GM10248 (cell line): ENCODE measurements at places on chromosomes 13 and 19.

DNA sequence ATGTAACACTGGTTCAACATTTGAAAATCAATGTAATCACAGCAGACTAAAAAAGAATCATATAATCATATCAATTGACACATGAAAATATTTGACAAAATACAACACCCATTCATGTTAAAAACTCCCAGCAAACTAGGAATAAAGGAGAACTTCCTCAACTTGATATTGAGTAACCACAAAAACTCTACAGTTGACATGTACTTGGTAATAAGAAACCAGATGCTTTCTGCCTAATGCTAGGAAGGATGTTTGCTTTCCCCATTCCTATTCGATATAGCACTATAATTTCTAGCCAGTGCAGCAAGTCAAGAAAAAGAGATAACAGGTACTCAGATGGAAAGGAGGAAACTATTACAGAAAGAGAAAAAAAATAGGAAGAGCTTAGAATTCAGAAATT is 26.9 kb downstream of the UFM1 start:
- no peak for DNase-seq

- DNase-seq, result peak; percentile 88
Observed at GRCh38 chr19:19540715-19541515, 2.9 kb downstream of the CILP2 start.

DNA sequence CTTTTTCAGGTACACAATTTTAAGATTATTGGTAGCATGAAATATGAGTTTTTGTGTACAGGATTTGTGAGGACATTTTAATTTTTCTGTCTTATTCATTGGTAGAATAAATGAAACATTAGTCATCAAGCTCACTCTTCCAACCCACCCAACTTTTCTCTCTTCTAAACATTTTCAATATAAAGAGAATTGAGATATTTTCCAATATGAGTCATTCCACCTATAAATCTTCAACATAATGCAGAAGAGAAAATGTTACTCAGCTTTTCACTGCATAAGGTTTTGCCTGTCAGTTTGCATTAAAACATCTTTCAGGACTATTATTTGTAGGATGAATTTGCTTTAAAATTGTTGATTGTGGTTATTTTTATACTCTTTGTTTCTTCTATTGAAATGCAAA is 330.7 kb downstream of the PCDH20 start:
- DNase-seq, result no peak

DNA sequence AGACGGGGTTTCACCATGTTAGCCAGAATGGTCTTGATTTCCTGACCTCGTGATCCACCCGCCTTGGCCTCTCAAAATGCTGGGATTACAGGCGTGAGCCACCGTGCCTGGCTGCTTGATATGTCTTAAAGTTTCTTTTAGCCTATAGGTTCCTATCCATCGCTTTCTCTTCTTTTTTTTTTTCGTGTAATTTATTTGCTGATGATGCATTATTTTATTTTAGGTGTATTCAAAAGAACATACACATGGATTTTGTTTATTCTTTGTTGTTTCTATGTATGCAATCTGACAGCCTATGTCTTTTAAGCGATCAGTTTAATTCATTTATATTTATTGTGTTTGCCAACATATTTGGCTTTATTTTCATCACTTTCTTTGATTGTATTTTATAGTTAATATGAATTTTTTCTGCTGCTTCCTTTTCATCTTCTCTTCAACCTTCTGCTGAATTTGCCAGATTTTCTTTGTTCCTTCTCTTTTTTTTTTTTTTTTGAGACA is 26.0 kb upstream of the TNFAIP8L1 start:
- no peak for DNase-seq

DNA sequence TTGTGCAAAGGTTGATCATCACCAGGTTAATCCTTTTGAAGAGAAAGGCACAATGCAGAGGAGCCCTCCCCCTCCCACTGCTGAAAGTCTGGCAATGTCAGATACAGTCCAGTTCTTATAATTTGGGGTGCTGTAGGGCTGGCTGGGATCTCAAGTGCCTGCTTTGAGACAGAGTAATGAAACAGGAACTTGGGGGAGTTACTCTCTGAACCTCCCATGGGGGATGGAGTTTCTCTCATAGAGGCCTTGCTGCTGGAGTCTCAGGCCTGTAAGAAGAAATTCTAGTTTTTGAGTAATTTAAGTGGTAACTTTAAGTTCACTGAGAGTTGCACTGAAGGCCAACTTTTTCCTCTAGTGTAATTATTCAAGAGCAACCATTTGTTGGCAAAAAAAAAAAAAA is 410.5 kb downstream of the KCNRG start:
- no peak for DNase-seq

DNA sequence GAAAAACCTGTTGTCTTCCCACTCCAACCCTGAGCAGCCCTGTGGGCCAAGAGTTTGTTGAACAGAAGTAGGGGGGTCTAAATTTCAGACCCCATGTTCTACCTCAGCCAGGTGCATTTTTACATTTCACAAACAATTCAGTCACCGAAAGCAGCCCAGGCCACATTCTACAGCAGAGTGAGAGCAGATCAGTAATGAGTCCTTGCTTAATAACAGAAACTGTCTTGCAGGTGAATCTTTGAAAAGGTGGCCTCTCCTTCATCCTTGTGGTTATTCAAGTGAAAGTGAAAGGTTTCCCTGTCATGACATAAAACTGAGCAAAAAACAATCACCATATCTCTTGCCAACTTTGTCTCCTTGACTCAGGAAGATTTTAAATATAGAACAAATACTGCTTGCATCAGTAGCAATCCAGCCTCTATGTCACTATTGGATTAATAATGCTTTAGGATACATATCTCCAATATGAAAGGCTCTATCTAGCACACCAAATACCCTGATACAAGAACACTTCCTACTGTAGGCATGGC is 670.2 kb downstream of the DIAPH3 start:
- DNase-seq, result no peak

DNA sequence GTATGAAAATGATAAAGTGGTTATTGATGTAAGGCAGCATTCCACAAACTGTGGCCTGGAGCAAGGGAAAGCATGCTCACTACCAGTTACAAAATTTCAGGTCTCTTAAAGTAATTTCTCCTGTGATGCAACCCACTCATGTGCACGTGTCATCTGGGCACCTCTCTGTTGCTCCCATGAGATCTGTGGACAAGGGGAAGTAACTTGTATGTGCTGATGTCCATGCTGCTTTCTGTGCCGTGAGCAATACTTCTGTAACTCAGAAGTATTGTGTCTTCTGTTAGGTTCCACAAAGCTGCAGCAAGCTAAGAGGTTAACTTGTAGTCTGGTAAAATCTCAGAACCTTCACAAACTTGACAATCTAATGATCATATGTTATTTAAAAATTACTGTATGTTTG is 930.0 kb upstream of the SLITRK6 start:
- no peak for DNase-seq

DNA sequence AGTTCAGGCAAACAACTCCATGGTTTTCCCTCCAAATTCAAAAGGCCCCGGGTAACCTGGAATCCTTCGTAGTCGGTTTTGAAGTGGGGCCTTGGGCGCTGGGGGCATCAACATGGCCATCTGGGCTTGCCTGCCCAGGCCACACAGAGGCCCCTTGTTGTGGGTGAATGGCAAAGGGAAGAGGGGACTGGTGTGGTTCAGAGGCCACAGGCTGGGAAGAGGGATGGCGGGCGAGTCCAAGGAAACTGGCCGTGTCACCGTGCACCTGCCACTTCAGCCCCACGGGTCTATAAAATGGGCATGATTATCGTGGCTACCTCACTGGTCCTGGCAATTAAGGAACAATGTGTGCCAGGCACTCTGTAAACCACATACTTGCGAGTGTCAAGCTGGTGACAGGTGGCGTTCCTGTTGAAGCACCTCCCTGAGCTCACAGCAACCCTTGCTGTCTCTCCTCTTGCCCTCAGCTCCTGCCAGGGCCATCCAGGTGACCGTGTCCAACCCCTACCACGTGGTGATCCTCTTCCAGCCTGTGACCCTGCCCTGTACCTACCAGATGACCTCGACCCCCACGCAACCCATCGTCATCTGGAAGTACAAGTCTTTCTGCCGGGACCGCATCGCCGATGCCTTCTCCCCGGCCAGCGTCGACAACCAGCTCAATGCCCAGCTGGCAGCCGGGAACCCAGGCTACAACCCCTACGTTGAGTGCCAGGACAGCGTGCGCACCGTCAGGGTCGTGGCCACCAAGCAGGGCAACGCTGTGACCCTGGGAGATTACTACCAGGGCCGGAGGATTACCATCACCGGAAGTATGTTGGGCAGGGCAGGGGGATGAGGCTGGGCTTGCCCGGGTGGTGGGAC is 1.3 kb downstream of the LSR start:
- DNase-seq, result peak; percentile 8

DNA sequence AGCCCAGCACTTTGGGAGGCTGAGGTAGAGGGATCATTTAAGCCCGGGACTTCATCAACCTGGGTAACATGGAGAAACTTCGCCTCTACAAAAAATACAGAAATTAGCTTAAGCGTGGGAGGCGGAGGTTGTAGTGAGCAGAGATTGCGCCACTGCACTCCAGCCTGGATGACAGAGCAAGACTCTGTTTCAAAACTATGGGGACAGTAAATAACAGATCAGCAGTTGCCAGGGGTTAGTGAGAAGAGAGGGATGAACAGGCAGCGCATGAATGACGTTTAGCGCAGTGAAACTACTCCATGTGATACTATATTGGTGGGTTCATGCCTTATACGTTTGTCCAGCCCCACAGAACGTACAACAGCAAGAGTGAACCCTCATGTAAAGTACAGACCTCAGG is 7.1 kb upstream of the ICAM3 start:
- DNase-seq, result no peak

DNA sequence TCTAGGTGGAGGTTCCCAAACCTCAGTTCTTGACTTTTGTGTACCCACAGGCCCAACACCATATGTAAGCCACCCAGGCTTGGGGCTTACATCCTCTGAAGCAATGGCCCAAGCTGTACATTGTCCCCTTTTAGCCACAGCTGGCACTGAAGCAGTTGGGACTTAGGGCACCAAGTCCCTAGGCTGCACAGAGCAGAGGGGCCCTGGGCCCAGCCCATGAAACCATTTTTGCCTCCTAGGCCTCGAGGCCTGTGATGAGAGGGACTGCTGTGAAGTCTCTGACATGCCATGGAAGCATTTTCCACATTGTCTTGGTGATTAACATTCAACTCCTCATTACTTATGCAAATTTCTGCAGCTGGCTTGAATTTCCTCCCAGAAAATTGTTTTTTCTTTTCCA is 30.2 kb downstream of the ING1 start:
- DNase-seq, result no peak

DNA sequence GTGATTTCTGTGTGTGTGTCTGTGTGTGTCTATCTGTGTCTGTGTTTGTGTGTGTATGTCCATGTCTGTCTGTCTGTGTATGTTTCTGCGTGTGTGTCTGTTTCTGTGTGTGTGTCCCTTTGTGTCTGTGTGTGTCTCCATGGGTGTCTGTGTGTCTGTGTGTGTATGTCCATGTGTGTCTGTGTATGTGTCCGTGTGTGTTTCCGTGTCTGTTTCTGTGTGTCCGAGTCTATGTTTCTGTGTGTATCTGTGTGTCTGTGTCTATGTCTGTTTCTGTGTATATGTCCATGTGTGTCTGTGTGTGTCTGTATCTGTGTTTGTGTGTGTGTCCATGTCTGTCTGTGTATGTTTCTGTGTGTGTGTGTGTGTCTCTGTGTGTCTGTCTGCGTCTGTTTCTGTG is 276.3 kb upstream of the SOX1 start:
- no peak for DNase-seq

DNA sequence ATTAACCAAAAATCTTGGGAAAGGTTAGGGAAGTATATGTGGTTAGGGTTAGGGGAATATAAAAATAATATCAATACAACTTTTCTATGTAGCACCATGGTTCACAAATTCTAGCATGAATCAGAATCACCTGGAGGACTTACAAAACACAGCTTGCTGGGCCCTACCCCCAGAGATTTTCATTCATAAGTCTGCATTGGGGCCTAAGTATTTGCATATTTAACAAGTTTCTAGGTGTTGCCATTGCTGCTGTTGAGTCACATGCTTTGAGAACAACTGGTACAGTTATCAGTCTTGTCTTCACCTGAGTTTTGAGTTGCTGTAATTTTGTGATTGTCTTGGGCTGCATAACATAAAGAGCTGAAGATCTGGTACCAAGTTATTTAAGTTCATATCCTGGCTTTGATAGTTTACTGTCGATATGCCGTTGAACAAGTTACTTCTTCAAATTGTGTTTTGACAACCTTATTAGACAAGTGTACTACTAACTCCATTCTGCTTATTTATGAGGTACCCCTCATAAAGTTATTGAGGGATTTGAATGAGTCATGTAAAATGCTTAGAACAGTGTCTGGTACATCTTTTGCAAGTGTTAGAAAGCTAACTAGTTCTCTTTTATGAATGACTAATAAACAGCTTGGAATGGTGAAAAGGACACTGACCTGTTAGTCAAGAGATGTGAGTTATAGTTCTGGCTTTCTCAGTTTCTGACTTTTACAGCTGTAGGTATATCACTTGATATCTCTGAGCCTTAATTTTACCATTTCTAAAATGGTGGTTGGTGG is 132.9 kb downstream of the PAN3 start:
- DNase-seq, result no peak

GRCh38 chr19:6677883-6678689 is 8.1 kb upstream of the TNFSF14 start:
- DNase-seq, result peak; percentile 57

- DNase-seq, result no peak
Observed at GRCh38 chr19:29532956-29533355, 7.2 kb downstream of the VSTM2B start.

DNA sequence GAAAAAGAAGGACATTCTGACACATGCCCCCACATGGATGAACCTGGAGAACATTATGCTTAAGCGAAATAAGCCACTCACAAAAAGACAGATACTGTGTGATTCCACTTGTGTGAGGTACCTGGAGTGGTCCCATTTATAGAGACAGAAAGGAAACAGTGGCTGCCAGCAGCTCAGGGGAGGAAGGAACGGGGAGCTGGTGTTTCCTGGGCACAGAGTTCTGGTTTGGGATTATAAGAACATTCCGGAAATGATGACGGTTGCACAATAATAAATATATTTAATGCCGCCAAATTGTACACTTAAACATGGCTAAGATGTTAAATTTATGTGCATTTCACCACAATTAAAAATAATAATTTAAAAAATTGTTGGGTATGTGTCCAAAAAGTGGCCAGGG is 33.0 kb downstream of the SERP2 start:
- no peak for DNase-seq

- DNase-seq, result no peak
Observed at GRCh38 chr13:82506805-82507414, 1375.4 kb downstream of the SLITRK1 start.

DNA sequence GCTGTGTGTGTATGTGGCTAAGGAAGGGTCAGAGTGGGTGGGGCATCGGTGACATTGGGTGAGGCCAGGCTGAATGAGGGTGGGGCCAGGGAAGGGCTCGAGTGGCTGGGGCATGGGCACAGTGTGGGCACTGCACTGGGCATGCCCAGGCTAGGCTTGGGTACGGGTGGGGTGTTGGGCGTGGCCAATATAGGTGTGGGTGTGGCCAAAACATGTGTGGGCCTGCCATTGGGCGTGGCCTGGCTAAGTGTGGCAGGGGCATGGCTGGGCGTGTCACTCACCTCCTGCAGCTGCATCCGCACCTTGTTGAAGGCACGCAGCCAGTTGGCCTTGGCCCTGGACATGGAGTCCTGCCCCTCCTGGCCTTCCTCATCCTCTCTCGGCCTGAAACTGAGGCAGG is 33.2 kb downstream of the UNC13A start:
- DNase-seq, result no peak

GRCh38 chr13:64158908-64159307 is 2743.3 kb upstream of the PCDH20 start:
- DNase-seq, result no peak
